ENCODE measurements at places on chromosomes 6 and 20.

- DNase-seq: no peak
Observed at GRCh38 chr6:38524436-38525145, 115.1 kb downstream of the BTBD9 start.

- no peak for DNase-seq
Observed at GRCh38 chr6:149373511-149373910, 26.6 kb upstream of the SUMO4 start.

- no peak for DNase-seq
Observed at GRCh38 chr6:104123227-104123626, 736.5 kb downstream of the HACE1 start.

DNA sequence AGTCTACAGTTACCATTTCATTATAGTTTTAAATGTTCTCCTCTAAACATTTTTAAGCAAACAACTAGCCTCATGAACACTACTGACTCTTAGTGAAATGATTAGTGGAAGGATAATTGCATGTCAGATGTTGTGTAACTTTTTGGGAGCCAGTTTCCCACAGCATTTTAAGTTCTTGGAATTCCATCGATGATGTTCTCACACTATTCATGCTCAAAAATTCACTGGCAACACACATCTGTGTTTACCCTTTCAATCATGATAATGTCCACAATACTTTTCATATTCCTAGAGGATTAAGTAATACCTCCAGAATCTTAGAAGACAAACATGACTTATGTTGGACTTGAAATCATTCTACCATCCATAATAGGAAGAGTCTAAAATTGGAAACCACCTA is 678.1 kb upstream of the ID4 start:
- no peak for DNase-seq

- no peak for DNase-seq
Observed at GRCh38 chr20:57241363-57241991, 25.0 kb downstream of the BMP7 start.

- DNase-seq: no peak
Observed at GRCh38 chr6:160386869-160387530, 38.8 kb downstream of the SLC22A3 start.

- DNase-seq: no peak
Observed at GRCh38 chr6:163405412-163406309, 8.9 kb upstream of the QKI start.

- DNase-seq: no peak
Observed at GRCh38 chr6:170473801-170474200, 79.3 kb downstream of the PSMB1 start.

DNA sequence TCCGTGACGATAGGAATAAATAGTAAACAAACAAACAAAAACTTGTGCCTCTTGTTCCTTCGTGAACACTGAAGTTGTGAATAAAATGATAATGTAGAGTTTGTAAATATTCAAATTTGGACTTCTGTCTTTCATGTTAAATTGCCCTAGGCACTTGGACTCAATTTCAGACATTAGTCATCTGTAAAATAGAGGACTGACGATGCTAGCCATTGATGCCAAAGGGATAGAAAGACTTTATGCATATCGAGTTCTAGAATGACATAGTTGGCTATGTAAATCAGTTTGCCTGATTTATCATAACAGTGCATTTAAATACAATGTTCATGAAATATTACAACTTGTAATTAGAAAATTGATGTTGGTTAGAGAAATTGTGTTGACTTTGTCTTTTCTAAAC is 45.9 kb upstream of the FLRT3 start:
- no peak for DNase-seq

GRCh38 chr6:154937306-154938220 is 57.6 kb upstream of the TIAM2 start:
- DNase-seq: no peak

DNA sequence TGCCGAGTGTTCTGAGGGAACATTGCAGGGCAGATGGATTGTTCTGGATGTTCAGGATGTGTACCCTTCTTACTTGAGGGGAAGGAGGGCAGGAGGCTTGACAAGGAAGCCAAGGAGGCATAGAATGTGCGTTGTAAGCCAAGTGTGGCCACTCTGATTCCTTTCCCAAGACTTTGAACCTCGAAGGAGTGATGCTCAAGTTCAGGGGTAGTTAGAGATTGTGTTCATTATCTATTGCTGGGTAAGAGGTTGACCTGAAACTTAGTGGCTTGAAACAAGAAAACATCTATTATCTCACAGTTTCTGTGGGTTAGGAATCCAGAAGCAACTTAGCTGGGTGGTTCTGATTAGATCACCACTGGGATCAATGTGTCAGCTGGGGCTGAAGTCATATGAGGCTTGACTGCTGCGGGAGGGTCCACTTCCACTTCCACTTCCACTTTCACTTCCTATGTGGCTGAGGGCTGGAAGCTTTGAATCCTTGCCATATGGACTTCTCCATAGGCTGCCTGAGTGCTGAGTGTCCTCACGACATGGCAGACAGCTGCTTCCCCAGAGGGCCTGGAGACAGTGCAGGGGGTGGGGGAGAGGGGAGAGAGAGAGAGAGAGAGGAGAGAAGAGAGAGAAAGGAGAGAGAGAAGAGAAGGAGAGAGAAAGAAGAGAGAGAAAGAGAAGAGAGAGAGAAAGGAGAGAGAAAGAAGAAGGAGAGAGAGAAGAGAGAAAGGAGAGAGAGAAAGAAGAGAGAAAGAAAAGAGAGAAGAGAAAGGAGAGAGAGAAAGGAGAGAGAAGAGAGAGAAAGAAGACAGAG is 6.9 kb upstream of the CD40 start:
- DNase-seq: no peak

DNA sequence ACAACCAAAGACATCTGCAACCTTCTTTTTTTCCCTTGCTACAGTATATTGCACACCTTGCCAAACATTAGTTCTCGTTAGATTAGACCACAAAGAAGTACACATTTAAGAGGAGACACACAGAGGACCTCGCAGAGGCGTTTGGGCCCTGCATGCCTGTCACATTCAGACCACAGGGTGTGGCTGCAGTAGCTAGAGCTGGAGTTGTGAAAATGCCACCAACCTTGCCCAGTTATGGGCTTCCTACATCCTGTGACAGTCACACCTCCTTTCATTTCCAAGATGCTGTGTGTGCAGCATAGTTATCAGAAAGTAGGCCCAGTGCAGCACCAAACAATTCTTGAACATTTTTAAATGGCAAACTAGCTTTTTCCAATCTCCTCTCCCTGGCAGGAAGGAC is 2.4 kb downstream of the SYNE1 start:
- DNase-seq: no peak

DNA sequence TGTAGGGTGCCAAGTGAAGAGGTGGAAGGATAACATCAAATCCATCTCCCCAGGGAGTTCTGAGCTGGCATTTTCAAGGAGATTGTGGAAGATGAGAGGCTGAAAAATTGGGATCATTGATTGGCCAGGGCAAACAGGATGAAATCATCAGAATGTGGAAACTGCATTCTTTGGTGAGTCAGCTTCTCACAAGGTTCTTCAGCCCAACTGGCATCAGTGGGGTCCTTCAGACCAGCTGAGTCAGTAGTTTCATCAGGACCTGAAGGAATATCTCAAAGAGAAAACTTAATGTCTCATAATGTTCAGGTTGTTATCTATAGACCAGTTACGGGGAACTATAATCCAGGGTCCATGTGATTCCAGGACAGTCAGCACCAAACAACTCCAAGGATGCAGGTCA is 195.8 kb downstream of the HAO1 start:
- DNase-seq: no peak

DNA sequence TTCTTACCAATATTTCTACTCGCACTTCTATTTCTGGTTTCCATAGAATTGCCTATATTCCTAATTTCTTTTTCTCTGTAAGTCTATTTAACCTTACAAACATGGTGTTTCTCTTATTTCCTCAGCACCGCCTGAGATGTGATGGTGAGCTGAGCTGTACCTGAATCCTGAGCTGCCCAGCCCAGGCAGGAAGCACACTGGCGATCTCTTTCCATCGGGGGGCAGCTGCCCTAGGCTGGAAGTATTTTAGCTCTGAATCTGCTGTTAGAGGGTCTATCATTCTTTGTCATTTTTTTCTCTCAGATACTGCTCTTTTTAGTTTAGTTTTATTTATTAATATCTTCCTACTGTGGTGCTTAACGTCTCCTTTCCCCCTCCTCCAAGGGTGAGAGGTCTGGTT is 173.4 kb upstream of the SLC35B3 start:
- DNase-seq: no peak

GRCh38 chr6:74879234-74879633 is 326.6 kb downstream of the COL12A1 start:
- no peak for DNase-seq

DNA sequence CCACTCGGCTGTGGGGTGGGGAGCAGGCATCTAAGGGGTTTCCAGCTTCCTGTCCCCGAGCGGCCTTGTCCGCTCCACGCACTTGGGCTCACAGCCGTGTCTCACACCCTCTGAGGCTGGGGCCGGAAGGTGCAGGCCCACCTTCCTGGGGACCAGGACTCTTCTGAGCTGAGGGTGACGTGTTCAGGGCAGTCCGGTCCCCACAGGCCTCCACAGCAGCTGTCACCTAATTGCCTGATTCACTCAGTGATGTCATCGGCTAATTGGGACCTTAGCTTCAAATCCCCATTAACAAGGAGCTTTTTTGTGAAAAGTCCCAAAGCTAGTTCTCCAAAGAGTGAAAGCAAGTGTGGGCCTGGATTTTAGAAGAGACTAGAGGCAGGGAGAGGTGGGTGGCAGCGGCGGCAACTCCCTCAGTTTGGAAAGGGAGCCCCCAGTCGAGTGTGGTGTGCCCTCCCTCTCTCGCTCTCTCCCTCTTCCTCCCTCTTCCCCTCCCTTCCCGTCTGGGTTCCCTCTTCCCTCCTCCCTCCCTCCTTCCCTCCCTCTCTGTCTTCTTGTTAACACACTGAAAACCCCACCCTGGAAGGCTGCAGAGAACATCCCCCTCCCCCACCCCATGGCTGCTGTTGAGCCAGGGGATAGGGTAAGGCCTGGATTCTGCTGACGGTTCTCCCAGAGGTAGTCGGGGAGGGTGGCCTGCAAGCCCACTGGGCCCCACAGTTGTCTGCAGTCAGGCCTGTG is 39.0 kb downstream of the MYT1 start:
- peak; percentile 66 for DNase-seq
